ENCODE measurements at places on chromosomes 13 and 19. TPM values are rescaled to one million over a fixed set of nuclear protein-coding genes. Genes with fewer than 3 reads are reported as not detected.

- DNase-seq, result no peak
Observed at GRCh38 chr13:35860661-35861060, 270.5 kb downstream of the DCLK1 start.

DNA sequence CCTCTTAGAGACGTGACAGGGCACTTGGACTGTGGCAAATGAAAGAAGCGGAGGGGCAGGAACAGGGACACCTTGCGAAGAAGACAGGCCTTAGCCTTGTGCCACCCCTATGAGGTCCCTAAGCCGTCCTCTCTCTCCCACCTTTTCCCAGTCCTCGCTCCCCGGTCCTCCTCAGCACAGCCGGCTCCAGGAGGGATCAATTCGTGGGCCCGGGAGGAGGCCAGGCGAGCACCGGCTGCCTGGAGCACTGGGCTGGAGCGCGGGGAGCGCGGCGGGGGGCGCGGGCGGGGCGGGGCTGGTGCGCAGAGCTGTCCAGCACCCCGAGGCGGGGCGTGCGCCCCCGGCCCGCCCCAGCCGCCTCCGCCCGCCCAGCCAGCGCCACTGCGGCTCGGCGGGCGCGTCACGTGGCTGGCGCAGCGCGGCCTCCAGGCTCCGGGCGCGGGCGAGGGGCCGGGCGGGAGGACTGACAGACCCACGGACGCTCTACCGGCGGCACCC lies at the start of gene LRP3:
Gene LRP3, plus strand, starts transcription at position 466 of the 498 bp plus-strand sequence. CDS start 456 bp downstream, outside the sequence.
- no peak for DNase-seq

DNA sequence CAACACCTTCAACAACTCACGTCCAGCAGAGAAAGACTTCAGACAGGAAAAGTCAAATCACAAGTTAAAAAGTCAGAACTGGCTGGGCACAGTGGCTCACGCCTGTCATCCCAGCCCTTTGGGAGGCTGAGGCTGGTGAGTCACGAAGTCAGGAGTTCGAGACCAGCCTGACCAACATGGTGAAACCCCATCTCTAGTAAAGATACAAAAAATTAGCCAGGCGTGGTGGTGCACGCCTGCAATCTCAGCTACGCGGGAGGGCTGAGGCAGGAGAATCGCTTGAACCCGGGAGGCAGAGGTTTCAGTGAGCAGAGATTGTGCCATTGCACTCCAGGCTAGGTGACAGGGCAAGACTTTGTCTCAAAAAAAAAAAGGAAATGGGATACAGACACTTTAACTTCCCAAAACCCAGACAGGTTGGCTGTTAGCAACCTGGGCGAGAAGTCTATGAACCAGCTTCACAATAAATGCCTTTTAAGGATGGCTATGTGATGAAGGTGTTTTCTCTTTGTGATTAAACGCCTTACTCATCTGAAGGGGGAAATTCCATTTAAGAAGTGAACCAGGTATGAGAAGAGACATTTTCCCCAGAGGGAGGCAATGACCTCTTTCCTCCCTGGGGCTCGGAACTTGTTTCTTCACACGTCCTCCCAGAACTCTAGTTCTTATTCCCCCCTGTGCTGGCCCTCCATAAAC lies 80.4 kb downstream of the INSR start:
- DNase-seq, result no peak

DNA sequence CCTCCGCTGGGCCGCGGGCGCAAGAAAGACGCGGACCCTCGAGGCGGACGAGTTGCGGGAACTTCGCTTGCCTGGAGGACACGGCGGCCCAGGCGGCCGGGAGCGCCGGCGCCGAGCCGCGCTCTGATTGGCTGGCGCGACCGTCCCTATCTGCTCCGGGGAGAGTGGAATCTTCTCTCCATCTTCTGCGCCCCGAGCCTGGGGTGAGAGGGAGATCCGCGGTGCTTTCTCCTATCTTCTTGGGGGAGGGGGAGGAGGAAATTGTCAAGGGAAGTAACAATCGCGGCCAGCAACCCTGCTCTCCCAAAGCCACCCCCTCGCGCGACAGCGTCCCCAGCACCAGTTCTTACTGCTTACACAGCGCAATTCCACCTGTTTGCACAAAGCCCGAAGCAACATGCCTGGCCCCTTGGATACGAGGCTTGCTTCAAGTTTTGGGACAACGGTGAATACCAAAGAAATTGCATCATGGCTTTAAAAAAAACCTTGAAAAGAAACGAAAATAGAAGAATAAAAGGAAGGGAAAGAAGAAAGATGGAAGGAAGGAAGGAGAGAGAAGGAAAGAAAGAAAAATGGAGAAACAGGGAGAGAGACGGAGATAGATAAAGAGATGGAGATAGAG lies 4.8 kb downstream of the SOX21 start:
- no peak for DNase-seq

The TSSK6 gene
- 4.2 TPM for total RNA-seq

- no peak for DNase-seq
Observed at GRCh38 chr13:71712988-71713653, 153.9 kb downstream of the DACH1 start.

The SLC25A15 gene
- total RNA-seq, result 5.7 TPM

- DNase-seq, result no peak
Observed at GRCh38 chr13:51125495-51126226, 14.6 kb upstream of the C13orf42 start.

DNA sequence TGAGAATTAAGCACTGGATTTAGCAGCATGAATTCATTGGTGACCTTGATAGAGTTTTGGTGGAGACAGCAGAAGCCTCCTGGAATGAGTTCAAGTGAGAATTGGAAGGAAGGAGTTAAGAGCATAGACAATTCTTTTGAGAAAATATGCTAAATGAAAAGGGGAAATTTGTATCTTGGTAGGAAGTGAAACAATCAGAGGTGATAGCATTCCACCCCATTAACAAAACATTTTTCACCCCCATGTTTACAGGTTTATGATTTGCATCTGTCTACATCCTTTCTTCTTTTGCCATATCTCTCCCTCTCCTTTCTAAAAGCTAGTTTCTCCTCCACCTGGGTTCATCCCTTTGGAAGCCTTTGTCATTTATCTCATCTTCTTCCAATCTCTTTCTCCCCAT lies 27.5 kb downstream of the LNX2 start:
- no peak for DNase-seq

- DNase-seq, result no peak
Observed at GRCh38 chr13:110162053-110162452, 144.9 kb downstream of the COL4A1 start.

DNA sequence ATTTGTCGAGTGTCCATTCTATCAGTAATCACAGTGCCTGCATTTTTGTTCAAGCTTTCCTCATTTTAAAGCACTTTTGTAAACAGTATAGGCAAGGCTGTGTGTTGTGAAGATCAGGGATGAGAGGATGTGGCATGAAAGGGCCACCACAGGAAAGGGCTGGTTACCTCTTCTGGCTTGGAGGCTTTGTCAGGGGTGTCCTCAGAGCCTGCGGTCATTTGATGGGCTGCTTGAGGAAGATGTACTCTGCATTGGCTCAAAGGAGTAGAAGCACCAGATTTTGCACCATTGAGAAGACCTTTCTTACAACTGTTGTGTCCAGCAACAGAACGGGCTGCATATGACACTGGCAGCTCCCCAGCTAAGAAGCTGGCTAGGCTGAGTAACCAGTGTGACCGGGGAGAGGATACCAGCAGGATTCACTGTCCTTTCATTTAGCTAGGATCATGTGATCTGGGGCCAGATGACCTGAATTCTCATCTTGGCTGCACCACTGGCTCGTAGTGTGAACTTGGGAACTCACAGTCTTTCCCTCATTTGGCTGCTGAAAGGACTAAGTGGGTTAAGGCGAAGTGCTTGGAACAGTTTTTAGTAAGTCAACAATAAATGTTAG lies 380.2 kb downstream of the FGF9 start:
- DNase-seq, result no peak

The PVR gene
- total RNA-seq, result 55.3 TPM

The PRRG2 gene
- not detected for total RNA-seq

The SYNGR4 gene
- total RNA-seq, result not detected

DNA sequence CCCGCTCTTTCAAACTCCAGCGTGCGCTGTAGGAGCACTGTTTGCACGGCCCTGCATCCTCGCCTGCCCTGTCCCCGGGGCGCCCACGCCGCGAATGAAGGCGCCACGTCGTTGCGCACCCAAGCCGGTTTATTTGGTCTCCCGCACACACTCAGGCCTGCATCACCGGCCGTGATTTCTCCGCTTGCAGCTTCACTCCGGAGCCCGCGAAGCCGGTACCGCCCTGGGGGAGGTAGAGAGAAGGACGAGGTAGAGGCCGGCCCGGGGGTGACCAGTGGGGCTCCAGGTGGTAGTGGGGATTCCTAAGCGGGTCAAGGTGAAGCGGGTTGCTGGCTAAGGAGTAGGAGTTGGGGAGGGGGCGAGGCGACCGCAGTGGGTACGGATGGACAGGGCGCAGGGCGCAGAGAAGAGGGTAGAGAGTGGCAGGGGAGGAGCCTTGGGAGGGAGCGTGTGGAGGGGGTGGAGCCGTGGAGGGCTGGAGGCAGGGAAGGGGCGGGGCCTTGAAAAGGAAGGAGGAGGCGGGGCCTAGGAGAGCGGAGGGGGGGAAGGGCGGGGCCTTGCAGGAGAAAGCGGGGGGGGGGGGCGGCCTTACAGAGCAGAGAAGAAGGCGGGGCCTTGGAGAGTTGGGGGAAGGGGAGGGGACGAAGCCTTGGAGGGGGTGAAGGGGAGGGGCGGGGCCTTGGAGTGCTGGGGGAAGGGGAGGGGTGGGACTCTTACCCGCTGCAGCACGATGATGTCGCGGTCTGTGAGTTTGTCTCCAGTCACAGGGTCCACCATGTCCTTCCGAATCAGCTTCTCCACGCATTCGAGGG lies 24.6 kb downstream of the NOSIP start:
- DNase-seq, result peak; percentile 77

DNA sequence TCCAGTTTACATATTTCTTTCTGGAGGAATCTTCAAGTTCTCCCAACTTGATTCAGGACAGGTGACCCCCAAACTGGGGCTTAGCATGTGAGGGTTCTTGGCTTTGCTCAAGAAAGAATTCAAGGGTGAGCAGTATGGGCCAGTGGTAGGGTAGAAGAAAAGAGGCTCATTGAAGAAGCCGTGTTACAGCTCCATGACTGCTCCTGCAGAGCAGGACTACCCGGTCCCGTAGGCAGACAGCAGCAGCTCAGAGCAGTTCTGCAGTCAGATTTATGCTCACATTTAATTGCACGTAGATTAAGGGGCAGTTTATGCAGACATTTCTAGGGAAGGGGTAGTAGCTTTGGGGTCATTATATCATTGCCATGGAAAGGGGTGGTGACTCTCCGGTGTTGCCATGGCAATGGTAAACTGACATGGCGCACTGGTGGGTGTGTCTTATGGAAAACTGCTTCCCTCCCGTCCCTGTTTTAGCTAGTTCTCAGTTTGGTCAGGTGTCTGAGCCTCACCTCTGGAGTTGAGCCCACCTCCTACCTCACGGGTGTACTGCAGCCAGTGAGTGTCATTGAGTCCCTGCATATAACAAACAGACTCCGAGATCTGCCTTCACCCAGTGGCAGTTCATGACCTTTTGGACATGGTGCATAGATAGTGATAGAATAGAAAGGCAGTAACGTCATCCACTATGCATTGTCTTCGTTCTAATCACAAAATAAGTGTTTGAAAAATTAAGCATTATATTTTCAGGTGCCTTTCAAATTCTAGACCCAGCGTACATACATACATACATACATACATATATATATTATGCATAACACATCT lies 16.0 kb upstream of the ZNF792 start:
- no peak for DNase-seq

GRCh38 chr19:2014731-2015607 lies 545 bp downstream of the BTBD2 start:
- DNase-seq, result no peak

- no peak for DNase-seq
Observed at GRCh38 chr19:30145467-30145866, 203.4 kb downstream of the URI1 start.

DNA sequence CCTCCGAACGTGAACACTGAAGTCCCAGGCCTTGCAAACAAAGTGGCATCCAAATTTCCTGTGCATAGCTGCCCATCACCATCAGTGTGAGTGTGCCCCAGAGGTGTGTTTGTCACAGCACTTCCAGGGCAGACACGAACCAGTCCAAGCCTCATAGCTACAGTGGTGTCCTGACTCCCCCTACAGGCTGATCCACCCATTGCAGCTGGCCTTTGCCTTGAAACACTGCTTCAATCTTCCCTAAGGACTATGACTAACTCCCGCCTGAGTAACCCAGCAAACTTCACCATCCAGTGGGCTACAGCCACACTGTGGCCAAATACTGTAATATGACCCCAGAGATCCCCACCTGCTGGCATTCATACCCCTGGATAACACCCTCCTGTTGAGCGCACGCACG lies 3.9 kb downstream of the ZNF266 start:
- DNase-seq, result no peak

- no peak for DNase-seq
Observed at GRCh38 chr13:46571189-46571908, 18.4 kb downstream of the LRCH1 start.

DNA sequence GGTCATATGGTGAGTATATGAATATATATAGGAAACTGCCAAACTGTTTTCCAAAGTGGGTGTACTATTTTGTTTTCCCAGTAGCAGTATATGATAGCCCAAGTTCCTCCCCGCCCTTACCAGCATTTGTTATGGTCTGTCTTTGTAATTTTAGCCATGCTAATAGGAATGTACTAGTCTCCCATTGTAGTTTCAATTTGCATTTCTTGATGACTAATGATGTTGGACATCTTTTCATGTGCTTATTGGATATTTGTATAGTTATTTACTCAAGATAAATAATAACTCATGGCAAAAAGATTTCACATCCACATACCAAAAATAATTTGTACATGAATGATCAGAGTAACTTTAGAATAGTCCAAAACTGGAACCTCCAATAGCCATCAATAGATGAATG lies 75.3 kb upstream of the SERP2 start:
- DNase-seq, result no peak

DNA sequence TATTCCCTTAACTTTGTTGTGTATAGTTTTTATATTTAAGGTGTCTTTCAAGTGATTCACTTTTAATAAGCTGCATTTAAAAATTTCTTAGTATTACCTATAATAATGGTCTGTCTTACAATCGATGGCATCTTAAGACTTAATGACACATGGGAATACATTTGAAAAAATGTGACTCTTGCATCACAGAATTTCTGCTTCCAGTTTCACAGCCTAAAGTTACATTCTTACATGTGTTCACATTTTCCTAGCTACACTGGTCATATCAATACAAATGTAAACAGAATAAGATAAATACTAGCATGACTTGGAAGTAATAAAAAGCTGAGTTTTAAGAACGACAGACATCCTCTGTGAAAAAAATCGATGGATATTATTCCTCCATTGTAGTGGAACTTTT lies 1597.1 kb upstream of the MIR17HG start:
- no peak for DNase-seq

The PRTN3 gene
- total RNA-seq, result not detected

GRCh38 chr19:2867025-2867991 lies at the start of gene ZNF556:
Gene ZNF556, plus strand, starts transcription at chr19:2867335. Its CDS starts 87 bp downstream, at chr19:2867422.
- peak; percentile 9 for DNase-seq

The KLK4 gene
- 1.2 TPM for total RNA-seq

The PRSS57 gene
- total RNA-seq, result not detected

- no peak for DNase-seq
Observed at GRCh38 chr13:113865427-113865826, 1.6 kb upstream of the GAS6 start.

DNA sequence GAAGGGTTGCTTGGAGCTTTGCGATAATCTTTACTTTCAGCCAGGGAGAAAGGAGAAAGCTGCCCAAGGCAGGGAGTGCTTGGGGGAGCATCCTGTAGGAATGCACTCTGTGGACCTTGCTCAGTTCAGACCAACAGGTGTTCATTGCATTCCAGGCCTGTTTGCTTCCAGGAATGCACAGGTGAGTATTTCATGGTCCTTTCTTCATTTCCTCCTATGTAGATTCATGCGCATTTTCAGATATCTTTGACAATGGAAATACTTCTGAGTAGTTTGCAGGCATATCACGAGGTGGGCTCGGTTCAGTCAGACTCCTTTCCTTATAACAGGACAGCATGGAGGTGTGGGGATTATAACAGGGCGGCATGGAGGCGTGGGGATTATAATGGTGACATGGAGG lies 254.8 kb downstream of the FGF9 start:
- DNase-seq, result no peak
